ENCODE measurements at places on chromosomes 1 and 21.

DNA sequence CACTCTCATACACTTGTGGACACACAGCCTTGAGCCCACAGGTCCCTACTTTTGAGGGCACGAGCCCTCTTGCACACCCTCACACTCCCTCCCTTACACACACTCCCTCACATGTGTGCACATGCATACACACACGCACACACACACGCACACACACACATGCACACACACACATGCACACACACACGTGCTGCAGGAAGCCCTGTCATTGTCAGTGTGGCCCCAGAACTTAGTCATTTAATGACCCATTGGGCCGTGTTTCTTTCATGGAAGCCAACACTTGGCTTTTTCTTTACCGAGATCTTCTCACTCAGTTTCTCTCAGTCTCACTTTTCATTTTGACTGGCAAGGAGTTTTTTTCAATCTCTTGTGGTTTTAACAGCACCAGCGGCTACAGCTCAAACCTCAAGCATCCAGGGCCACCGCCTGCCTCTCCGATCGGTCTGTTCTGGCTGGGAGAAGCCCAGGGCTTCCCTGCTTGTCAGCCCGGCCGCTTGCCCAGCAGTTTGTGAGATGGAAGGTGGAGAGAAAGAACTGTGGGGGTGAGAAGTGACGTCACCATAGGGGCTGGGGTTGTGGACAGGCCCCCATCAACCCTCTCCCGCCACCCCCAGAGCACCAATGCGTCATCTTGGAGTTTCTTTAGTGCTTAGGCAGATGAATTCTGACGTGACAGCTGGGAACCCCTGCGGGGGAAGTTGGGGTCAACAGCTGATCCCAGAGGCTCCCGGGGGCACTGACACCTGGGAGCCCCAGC lies 15.8 kb upstream of the TNFRSF8 start:
- DNase-seq: no peak

- no peak for DNase-seq
Measured at GRCh38 chr21:34531399-34531798, 19.4 kb upstream of the KCNE1 start.

- no peak for DNase-seq
Measured at GRCh38 chr1:206709772-206710459, 25.2 kb downstream of the MAPKAPK2 start.

DNA sequence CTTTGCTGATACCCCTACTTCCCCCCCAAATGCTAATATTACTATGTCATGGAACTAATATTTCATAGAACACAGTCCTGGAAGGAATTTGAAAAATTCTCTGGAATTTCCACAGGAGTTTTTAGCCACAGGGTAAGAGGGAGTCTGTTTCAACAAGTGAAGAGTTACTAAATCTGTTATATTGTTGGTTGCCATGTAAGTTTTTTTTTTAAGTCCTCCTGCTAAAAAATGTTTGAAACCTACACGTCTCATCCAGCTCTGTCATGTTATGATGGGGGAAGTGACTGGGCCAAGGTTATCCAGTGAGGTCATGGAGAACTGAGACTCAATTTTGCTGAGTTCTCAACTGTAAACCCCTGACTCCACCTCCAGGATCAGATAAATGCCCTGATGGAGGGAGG lies 60.8 kb upstream of the USP24 start:
- DNase-seq: peak; percentile 36

DNA sequence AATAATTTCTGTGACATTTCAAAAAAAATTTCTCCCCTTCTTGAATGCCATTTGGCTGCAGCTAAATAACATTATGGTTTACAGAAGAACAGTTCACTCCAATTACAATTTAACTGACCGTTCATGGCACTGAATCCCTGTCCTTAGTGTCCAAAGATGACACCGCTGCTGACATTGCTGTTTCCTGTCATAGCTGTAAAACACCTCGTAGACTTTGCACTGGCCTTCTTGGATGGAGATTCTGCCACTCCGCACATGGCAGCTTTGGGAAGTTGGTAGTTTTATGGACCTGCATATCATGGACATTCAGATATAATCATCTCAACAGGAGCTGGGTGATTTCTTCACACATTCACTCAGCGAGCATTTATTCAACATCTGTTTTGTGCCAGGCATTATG lies 5.0 kb downstream of the ARMH1 start:
- no peak for DNase-seq

GRCh38 chr1:53913352-53914033 lies 19.5 kb downstream of the DIO1 start:
- DNase-seq: no peak

GRCh38 chr1:64864018-64864940 lies 102.1 kb downstream of the JAK1 start:
- DNase-seq: no peak

DNA sequence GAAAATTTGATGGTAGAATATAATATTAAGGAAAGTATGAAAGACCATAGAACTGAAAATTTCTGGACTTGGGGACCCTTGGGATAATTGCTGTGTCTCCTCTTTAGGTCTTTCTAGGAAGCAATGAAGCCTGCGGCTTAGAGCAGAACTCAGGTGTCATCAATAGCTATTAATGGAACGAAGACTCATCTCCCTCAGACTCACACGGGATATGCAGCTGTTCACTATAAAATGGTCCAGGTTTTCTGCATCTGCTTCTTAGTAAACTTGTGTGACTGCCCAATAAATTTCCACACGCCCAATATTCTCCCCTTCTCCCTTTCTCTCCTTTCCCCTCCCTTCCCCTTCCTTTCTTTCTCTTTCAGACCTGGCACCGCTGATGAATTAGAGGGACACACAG lies 392.5 kb downstream of the HLX start:
- DNase-seq: no peak

- no peak for DNase-seq
Measured at GRCh38 chr1:32250893-32251716, at the start of gene LCK. LCK (plus strand) TSS chr1:32251265; CDS start chr1:32274330, 23,065 bp downstream.

- no peak for DNase-seq
Measured at GRCh38 chr1:160708118-160708517, 3.5 kb downstream of the CD48 start.

- DNase-seq: peak; percentile 24
Measured at GRCh38 chr21:25191141-25191540, 416.1 kb downstream of the MRPL39 start.

- DNase-seq: no peak
Measured at GRCh38 chr1:179921981-179922872, 32.4 kb upstream of the CEP350 start.

DNA sequence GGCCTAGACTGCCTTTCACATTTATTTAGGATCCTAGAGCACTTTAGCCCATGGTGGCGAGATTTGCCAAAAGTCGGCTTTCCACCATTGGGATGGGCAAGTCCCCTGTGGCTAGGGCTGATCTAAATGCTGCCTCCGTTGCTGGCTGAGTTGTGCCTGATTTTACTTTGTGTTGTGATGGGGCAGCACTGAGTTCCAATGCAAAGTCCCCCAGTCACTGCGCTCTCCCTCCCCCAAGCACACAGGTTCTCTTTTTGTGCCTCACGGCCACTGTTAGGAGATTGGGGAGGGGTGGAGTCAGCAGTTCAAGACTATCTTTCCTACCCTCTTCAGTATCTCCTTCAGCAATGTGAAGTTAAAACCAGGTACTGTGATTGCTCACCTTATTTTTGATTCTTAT lies 66.7 kb upstream of the COX20 start:
- DNase-seq: no peak

All from kidney glomerular epithelial cell (primary cell).